Activated T-cell treated with anti-CD3 and anti-CD28 coated beads, Interleukin-2, amount 50 U/mL, for 48 hours (primary cell): ENCODE measurements at places on chromosomes 16 and 17.

GRCh38 chr16:65570261-65570660 is 448.4 kb upstream of the CDH11 start:
- no peak for DNase-seq

DNA sequence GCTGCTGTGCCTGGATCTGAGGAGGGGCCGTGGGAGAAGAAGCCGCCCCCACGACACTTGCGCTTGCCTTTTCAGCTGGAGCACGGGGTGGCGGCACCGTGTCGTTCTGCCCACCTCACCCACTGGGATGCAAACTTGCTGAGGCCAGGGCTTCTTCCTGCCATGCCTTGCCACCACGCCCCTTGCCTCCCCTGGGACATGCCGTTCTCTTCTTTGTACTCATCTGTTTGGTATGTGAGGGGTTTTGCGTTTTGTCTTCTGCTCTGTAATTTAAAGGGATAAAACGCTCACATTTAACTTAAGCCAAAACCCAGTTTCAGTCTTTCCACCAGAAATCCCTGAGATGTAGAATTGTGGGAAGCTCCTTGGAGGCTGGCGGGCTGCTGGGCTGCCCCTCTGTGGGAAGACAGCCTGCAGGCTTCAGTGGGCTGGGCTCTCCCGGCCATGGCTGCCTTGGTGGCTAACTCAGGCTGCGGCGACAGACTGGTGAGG is 180.2 kb downstream of the RPTOR start:
- DNase-seq: no peak

DNA sequence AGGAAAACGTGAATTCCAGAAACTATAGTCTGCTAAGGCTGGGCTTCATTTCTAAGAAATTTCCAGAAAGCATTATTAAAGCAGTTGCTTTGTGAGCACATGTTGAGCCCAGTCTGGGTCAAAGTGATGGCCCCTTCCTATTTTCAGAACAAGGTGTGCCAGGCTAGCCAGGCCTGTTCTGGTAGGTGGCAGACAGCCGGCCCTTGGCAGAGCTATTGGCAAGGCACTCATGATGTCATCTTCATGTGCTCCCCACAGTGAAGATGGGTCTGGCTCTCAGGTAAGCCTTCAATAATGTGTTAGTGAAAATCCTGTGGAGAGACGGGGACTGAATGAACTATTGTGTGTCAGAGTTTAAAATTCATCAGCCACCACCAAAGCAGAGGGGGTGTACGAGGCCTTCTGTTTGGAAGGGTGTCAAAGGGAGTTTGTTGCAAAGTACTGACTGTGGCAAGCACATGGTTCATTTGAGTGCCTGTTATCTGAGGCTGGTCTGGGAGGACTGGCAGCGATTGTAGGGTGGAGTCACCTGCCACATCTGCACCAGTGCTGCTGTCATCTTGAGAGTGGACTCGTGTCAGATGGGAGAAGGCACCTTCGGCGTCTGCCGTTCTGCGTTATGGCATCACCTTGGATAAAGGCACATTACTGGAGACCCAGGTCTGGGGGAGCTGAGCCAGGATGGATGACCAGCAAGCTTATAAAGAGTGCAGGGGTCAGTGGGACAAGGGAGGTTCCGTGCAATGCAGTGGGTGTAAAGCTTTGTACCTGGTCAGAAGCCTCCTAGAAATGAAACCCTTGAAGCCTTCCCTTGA is 43.4 kb downstream of the KSR1 start:
- no peak for DNase-seq

GRCh38 chr16:15952265-15952711 is 2.9 kb downstream of the ABCC1 start:
- no peak for DNase-seq

GRCh38 chr17:59753522-59754467 is 46.3 kb downstream of the VMP1 start:
- no peak for DNase-seq

GRCh38 chr17:50452630-50453300 is 15.9 kb downstream of the CHAD start:
- DNase-seq: no peak

- peak; percentile 33 for DNase-seq
Observed at GRCh38 chr16:27289669-27290068, 21.1 kb upstream of the NSMCE1 start.

- no peak for DNase-seq
Observed at GRCh38 chr16:56651586-56651985, at the start of gene MT1B. Gene MT1B (plus strand): TSS chr16:56651886. CDS start chr16:56651954, 68 bp downstream.

- no peak for DNase-seq
Observed at GRCh38 chr16:23423496-23424049, 29.4 kb downstream of the COG7 start.

DNA sequence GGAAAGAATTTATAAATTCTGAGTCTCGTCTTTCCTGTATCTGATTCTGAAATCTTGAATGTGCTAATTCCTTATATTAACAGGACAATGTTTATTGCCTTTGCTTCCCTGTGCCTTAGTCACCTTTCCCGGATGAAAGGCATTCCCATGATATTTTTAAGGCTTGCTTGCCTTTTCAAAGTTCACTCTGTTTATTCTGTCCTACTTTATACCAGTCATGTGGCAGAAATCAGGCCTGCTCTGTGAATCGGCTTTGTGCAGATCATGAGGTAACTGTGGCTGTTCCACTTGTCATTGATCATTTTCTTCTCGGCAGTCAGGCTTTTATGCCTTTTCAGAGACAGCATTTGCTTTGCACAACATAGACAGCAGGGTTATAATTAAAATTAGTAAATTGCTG is 28.8 kb upstream of the ABCC11 start:
- no peak for DNase-seq

DNA sequence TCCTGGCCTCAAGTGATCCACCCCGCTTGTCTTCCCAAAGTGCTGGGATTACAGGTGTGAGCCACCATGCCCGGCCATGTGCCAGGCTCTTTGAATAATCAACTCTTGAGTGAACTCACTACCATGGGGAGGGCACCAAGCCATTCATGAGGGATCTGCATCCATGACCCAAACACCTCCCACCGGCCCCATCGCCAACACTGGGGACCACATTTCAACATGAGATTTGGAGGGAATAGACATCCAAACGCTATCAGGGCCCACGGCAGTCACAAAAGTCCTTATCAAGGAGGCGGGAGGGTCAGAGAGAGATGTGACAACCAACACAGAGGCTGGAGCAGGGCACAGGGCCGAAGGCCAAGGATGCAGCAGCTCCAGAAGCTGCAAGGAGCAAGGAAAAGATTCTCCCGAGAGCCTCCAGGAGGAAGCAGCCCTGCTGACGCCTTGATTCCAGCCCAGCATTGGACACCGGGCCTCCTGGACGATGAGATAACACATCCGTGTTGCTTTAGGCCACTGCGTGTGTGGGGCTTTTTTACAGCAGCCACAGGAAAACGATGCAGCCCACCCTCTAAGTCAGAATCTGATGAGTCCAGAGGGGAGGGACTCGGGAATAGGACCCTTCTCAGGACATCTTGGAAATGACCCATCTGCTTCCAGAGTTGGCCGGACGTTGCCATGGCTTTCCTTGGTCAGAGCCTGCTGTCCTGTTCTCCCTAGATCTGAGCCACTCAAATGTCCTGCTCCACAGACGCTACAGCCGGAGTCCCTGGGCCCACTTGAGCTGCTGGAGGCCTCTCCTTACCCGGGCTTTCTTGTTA is 47.3 kb upstream of the CMIP start:
- no peak for DNase-seq

DNA sequence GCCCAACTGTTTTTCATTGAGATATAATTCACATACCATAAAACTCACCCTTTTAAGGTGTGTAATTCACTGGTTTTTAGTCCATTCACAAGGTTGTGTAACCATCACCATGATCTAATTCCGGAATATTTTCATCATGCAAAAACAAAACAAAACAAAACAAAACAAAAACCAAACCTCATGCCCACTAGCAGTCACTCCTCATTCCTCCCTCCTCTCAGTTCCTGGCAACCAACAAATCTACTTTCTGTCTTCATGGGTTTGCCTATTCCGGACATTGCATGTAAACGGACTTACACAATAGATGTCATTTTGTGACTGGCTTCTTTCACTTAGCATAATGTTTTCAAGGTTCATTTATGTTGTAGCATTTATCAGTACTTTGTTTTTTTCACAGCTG is 4.5 kb upstream of the NOD2 start:
- no peak for DNase-seq

GRCh38 chr17:1597861-1598342 is 30.7 kb downstream of the SLC43A2 start:
- no peak for DNase-seq

- DNase-seq: peak; percentile 81
Observed at GRCh38 chr17:63998050-63998720, at the start of gene PRR29. Gene PRR29 (plus strand): TSS chr17:63998351. CDS start chr17:63998365, 14 bp downstream.

DNA sequence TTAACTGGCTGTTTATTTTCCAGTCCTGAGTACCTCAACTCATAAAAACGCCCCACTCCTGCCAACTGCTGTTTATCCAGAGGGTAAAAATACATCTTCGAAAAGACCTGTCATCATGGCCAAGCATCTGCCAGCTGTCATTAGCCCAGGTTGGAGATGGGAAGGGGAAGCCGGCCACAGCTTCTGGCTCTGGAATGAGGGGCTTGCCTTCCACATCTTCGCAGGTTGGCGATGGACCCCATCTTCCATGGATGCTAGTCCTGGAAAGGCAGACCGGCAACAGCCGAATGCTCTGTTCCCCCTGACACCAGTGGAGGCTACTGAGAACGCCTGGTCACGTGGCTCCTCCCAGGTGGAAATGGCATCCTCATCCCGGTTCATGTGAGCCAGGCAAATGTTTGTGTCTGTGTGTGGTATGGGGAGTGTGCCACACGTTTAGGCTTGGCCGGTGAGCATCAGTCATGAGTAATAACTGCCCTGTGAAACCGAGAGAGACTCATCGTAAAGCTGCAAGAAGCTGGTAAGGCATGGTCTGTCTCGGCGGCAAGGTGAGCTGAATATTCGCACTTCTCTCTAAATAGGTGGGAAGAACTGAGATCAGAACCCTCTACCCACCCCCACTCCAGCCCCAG is 420 bp upstream of the KRTAP17-1 start:
- no peak for DNase-seq

- no peak for DNase-seq
Observed at GRCh38 chr17:14089179-14089578, 19.9 kb downstream of the COX10 start.

DNA sequence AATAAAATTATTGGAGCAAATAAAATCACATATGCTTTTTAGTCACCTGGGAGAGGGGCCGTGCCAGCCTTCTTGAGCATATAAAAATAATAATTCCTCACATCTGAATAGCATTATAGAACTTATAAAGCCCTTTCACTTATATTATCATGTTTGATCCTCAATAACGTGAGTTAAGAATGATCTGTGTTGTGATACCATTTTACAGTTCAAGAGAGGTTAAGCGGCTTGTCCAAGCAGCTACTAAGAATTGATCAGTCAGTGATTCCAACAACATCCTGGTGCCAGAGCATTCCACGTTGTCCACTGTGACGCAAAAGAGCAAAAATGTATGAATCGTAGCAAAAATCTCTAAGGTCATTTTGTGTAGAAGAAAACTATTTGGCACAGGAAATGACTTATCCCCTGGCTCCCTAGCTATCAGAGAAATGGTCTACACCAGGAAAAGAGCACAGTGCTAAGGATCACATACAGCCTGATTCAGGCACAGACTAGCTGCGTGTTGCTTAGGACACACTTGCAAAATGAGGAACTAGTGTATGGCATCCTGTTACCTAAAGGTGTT is 33.0 kb downstream of the ANKFN1 start:
- no peak for DNase-seq

DNA sequence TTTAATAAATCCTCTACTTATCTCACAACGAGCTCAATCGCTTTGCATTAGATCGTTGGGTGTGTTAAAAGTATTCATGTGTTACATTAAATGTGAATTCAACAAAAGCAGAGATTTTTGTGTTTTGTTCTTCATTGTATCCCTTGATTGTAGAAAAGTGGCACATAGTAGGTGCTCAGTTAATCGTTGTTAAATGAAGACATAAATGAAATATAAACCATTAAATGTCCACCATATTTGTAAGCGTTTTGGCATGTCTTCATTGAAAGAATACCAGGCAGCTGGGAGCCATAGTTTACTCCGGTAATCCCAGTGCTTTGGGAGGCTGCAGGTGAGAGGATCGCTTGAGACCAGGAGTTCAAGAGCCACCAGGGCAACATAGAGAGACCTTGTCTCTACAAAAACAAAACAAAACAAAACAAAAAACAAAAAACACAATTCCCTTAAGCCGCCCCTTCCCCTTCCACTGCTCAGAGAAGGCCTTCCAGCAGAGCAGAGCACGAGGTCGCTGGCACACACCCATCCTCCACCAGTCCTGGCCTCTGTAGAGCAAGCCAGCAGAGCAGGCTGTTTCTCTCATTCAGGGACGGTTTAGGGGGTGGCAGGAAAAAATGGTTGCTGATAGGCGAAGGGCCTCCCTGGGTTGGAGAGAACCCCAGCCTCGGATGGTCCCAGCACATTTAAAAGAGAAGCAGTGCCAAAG is 673 bp upstream of the CHD9 start:
- no peak for DNase-seq

DNA sequence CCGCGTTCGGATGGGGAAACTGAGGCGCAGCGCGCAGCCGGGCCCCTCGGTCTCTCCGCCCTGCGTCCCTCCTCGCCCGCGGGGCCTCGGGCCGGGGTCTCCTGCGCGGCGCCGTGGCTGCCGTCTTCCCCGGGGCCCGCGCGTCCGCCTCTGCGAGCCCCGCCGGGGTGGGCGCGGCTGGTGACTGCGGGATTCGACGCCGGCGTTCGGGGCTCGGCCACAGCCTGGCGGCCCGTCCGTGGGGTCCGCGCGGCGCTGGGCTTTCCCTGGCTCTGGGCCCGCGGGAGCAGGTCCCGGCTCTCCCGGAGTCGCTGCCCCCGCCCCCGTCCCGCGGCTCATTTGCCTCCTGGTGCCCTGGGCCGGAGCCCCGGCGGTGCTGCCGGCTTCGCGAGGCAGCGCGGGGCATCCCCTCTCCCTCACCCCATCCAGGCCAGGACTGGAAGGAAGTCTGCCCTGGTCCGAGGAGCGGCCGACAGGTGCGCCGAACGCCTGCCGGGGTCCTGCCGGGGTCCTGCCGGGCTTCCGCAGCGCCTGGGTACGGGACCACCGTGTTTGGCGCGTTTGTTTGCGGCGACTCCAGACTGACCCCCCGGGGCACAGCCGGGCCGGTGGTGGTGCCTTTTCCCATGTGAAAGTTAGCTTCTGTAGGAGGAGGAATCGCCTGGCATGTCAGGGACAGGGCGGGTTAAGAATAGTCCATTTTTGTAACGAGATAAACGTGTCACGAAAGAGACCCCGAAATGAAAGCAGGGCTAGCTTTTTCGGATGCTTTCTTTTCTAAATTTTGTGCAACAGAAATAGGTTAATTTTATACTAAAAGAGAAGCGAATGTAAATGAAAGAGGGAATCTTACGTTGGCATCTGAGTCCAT is 671 bp downstream of the CHMP6 start:
- DNase-seq: no peak

- no peak for DNase-seq
Observed at GRCh38 chr17:51087072-51087757, 33.5 kb downstream of the SPAG9 start.
